ENCODE measurements at places on chromosomes 2 and 18.
A peak's percentile ranks its signal among the peaks of the same experiment; 100 is the strongest.

GRCh38 chr2:15832030-15832709, 108.2 kb upstream of the MYCN start:
- no peak for DNase-seq

- no peak for DNase-seq
Observed at GRCh38 chr2:18522484-18523146, 37.8 kb downstream of the RDH14 start.

DNA sequence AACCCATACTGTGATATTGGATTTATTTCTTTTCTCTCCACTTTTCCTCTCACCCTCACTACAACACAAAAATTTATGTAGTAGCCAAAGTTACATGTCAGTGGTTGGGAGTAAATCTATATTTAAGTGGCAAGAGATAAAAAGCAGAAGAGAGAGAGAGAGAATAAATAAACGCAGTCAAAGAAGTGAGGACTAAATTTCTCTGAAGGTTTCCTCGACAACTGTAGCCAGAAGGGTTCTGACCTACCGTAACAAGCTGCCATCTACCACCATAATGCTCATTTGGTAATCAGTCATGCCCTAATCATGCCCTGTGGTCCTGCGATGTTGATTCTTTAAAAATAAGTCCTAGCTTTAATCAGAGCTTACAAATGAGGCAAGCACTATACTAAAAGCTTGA, 9.1 kb downstream of the ARHGAP28 start:
- DNase-seq, result no peak

- DNase-seq, result no peak
Observed at GRCh38 chr2:69493268-69493667, 56.0 kb upstream of the NFU1 start.

GRCh38 chr2:67612576-67613042, 215.5 kb downstream of the ETAA1 start:
- DNase-seq, result no peak

GRCh38 chr2:105179469-105180372, 61.8 kb upstream of the GPR45 start:
- DNase-seq, result no peak

- DNase-seq, result no peak
Observed at GRCh38 chr2:83665894-83666293, 793.2 kb downstream of the SUCLG1 start.

GRCh38 chr2:24971286-24971535, 544 bp downstream of the DNAJC27 start:
- peak; percentile 3 for DNase-seq

DNA sequence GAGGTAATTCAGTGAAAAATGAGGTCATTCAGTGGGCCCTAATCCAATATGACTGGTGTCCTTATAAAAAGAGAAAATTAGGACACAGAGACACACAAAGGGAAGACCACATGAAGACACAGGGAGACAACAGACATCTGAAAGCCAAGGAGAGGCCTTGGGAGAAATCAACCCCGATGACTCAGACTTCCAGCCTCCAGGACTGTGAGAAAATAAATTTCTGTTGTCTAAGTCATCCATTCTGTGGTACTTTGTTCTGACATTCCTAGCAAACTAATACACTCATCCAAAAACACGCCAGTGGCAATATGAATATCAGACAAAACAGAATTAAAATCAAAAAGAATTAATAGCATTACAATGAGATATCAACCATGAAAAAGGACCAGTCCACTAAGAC, 303.7 kb downstream of the SS18 start:
- DNase-seq, result no peak

GRCh38 chr2:241891988-241892298, 22.4 kb downstream of the RTP5 start:
- no peak for DNase-seq

DNA sequence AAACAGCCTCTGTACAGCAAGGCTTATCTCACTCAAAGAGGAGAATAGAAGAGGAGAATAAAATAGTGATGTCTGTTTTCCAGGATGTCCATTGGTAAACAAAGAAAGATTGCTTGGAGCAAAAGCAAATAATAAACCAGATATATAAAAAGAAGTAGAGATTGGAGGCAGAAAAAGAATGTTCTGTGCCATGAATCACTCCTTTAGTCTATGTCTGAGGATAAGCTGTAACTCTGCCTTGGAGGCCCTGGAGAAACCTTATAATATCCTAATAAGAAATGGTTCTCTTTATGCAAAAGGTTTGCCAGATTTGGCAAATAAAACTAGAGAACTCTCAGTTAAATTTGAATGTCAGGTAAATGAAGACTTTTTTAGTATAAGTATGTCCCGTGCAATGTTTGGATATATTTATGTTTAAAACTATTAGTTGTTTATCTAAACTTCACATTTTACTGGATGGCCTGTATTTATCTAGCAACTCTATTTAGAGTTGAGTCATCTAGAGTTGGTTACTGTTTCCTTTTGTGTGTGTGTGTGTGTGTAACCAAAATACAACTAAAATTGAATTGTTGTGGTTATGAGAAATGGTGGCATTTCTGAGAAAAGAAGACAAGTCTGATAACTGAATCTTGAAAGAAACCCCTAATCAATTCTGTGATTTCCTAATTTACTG, 510.3 kb upstream of the SETBP1 start:
- DNase-seq, result no peak

- DNase-seq, result no peak
Observed at GRCh38 chr2:57576983-57577382, 469.6 kb upstream of the VRK2 start.
